ENCODE measurements at places on chromosomes 12 and 14.

DNA sequence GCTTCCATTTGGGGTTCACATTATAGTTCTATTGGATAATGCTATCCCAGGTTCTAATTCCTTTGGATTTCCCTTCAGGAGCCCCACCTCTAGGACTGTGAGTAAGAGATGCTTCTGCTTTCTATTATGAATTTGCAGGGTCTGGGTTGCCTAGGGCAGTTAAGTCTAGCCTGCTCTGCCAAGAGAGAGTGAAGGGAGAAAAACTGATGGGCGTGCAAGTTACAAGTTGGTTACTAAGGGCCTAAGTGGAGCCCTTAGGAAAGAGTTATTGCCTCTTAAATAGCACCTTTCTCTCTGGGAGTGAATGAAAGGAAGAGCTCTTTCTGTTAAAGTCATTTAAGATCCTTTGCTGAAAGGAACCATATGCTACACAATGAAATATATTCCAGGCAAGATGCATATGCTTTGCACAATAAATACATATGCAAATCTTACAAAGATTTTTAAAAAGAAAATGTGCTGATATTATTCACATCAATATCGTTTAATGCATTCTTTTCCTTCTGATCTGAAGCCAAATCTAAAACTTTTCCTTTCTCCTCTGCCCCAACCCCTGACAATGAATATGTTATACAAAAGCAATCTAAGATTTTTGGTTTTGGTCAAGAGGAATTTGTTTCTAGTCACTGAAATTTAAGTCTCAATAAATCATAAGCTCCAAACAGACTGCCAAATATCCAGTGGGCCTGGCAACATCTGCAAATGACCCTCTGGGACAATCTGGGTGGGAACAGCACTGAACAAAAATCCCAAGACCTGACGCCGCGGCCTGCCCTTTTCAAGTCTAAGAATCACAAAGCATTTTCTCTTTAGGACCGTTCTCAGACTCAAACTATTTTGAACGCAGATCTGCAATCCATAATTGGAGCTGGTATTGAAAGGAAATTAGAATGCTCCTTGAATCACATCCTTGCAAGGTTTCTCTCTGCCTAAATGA, 586.7 kb downstream of the ETNK1 start:
- no peak for DNase-seq

- no peak for DNase-seq
Observed at GRCh38 chr14:77625360-77625759, 8.9 kb upstream of the SPTLC2 start.

- DNase-seq, result no peak
Observed at GRCh38 chr12:130589540-130590317, 126.4 kb downstream of the RIMBP2 start.

- DNase-seq, result no peak
Observed at GRCh38 chr12:130514149-130514551, 176.5 kb downstream of the PIWIL1 start.

- DNase-seq, result no peak
Observed at GRCh38 chr12:45663455-45663854, 66.1 kb upstream of the ARID2 start.

GRCh38 chr12:124758266-124759220, 105.1 kb downstream of the SCARB1 start:
- peak; percentile 86 for DNase-seq

GRCh38 chr14:92652413-92653151, 95.8 kb downstream of the LGMN start:
- no peak for DNase-seq

DNA sequence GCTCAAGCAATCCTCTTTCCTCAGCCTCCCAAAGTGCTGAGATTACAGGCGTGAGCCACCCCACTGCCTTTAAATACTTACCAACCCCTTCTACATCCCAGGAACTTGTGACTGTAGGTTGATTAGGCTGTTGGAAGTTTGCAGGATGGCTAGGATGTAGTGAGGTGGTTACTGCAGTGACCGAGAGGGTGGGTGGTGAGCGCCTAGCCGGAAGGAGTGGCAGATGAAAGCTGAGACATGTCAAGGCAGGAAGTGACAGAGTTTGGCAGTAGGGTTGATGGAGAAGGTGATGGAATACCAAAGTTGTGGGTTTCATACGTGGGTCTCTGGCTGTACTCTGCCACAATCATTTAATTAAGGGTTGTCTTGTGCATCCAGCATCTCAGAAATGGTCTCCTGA, 13.5 kb downstream of the B4GALNT3 start:
- no peak for DNase-seq

GRCh38 chr12:65156366-65156841, 13.0 kb upstream of the LEMD3 start:
- no peak for DNase-seq

DNA sequence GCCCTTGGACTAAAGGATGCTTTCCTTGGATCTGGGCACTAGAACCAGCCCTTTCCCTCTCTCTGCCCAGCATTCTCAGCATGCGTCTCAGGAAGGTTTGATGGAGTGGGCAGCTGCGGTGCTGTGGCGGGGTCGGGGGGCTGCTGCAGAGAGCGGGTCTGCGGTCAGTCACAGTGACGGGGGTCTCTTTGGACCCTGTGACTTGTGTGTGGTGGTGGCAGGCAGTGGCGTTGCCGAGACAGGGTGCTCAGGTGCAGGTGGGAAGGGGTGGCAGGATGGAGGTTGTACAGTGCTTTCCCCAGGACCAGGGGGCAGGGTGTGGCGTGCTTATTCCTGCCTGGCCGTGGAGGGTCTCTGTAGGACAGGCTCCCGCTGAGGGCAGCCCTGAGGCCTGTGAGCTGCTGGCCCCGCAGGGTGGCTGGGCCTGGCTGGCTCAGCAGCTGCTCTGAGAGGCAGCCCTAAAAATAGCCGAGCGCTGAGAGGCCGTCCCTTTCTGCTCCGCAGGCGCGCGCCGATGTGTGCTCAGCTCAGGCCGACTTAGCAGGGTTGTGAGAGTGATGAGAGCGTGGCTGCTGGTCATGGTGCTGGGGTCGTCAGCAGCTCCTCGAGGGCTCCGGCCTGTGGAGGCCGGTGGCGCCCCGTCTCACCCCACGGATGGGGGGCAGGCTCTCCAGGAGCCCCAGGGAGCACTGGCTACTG, 9.7 kb downstream of the PACS2 start:
- peak; percentile 87 for DNase-seq

GRCh38 chr14:102868956-102869547, 53.4 kb upstream of the AMN start:
- no peak for DNase-seq

GRCh38 chr14:50794068-50794645, 36.8 kb downstream of the NIN start:
- DNase-seq, result peak; percentile 70

- DNase-seq, result no peak
Observed at GRCh38 chr12:104463368-104463767, 6.6 kb downstream of the CHST11 start.

GRCh38 chr14:80223696-80224465, 12.6 kb upstream of the DIO2 start:
- DNase-seq, result no peak

DNA sequence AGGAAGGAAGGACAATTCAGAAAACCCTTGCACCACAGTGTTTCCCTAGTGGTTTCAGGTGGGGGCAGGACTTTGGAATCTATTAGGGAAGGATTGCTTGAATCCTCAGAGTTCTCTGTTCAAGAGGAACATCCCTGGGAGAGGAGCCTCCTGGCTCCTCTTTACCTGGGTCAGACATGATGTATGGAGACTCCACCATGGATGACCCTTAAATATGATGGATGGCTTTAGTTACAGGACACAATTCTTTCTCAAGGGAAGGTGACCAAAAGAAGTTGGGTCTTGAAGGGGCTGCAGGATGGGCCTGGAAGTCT, 396.6 kb downstream of the NRXN3 start:
- DNase-seq, result no peak

DNA sequence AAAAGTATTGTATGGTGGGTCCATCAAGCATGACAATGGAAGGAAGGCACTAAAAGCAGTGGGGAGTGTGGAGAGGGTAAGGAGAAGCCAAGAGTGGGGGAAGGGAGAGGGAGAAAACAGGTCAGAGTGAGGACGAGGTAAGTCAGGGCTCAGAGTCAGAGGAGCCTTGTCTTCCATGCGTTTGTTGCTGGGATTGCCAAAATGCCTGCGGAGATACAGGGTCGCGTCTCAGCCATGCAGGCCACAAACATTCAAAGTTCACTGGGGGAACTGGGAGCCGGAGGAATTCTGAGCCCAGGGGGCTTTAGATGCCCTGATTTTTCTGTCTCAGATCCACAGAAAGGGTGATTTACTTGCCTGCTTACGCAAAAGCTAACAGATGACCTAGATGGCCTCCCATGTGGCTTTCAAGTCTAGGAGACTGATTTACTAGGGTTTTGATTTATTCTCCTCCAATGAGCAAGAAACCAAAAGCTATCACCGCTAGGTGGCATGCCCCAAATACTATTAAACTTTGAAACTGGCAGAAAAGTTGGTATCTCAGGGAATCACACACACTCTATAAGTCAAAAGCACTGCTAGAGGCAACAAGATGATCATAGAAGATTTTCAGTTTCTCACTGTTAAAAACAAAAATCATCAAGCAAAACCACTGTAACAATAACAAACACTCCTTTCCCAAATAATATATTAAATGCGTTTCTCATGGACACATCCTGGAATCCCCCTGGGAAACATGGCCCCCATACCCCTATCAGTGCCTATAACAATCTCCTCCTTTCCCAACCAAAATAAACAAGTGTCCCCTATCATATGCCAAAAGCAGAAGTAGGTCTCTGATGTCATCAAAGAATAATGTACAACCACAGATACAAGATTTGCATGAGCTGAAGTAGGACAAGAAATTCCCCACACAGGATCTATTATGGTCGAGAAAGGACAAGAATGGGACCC, 26.6 kb upstream of the MDM1 start:
- peak; percentile 51 for DNase-seq

DNA sequence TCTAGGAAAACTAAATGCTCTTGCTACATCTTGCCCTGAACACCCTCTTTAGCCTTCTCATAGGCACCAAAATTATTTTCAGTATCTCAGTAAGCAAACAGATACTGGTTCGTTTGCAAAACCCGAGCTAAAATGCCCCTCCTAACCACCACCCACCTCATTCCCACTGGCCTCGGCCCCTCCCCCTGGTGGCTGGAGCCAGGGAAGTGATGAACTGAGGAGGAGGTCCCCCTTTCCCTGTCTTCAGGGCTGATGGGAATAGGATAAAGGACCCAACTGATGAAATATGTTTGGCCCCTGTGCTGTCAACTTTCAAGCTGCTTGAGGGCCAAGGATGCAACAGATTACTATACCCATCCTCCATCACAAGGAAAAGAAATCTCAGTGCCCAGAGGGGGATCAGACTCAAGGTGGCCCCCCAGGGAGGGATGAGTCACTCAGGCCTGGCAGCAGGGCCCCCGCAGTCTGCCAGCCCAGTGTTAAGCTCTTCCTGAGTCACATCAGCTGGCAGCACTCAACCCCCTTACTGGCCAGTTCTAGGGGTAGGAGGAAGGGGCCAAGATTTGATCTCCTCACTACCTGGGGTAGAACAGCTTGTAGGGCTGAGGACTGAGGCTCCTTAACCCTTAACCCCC, 1.7 kb downstream of the ANKRD52 start:
- no peak for DNase-seq

- no peak for DNase-seq
Observed at GRCh38 chr12:113665457-113665856, 193.8 kb upstream of the LHX5 start.

DNA sequence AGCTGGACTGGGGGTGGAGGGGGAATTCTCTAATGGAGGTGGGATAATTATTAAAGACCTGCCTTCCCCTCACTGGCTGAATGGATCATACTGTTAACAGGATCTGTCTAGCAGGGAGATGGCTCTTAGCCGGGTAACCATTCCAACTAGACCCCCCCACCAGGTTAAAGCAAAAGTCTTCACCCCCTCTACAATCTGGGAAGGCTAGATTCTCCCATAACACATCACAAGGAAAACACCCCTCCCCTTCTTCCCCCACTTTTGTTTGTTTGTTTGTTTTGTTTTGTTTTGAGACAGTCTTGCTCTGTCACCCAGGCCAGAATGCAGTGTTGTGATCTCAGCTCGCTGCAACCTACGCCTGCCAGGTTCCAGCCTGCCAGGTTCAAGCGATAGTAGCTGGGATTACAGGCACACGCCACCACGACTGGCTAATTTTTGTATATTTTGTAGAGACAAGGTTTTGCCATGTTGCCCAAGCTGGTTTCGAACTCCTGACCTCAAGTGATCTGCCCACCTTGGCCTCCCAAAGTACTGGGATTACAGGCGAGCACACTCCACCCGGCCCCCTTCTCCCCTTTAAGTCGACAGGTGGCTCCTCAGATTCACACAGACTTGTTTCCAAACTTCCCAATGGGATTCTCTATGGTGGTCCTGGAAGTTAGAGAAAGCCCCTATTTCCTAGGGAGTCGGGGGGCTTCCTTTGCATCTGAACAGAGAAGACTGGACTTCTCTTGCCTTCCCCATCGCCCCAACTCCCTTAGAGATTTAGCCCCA, 3.5 kb upstream of the BAZ2A start:
- peak; percentile 29 for DNase-seq

Data from G401 (cell line).